ENCODE measurements at places on chromosomes 7 and 10. TPM values are rescaled to one million over a fixed set of nuclear protein-coding genes. Genes with fewer than 3 reads are reported as not detected.

STEAP1B gene
- 7.3 TPM for total RNA-seq

AGR2 gene
- total RNA-seq, result not detected

IFRD1 gene
- total RNA-seq, result 47.4 TPM

KCND2 gene
- total RNA-seq, result 0.90 TPM

ST7 gene
- 13.5 TPM for total RNA-seq

CPA5 gene
- total RNA-seq, result 0.12 TPM

GNGT1 gene
- total RNA-seq, result not detected

Measured in smooth muscle cell of the coronary artery (primary cell).